CD4-positive, alpha-beta T cell treated with Interleukin-21 for 1 hour (primary cell): ENCODE measurements at places on chromosomes 16 and 17.

DNA sequence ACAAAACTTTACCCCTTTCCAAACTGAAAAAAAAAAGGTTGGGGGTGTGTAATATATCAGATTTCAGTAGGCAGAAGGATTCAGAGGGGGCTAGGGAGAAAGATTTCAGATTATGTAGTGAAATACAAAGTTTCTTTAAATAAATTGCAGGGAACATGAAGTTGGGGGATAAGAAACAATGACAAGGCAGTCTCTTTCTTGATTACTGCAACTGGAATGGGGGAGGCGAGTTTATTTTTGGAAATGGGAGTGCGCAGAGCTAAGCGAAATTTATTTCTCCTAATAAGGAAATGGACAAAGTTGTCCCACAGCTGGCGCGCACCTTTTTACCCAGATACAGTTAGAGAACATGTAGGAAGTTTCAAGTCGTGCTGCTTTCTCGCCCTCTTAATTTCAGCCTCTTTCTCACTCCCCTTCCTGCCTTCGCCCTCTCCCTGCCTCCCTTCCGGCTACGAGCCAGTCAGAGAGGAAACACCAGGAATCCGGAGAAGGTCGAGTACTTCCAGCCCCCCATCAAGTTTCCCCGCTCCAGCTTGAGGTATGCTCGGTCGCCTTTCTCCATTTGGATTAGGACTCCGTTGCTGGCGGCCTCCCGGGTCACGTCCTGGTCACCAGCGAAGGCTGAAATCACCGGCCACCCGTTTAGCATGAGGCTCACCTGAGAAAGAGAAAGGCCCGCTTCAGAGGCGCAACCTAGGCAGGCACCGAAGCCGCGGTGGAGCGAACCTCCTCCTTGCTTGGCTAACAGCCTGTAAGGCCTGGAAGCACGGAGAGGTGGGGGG is 2.5 kb downstream of the CBLN1 start:
- no peak for DNase-seq

DNA sequence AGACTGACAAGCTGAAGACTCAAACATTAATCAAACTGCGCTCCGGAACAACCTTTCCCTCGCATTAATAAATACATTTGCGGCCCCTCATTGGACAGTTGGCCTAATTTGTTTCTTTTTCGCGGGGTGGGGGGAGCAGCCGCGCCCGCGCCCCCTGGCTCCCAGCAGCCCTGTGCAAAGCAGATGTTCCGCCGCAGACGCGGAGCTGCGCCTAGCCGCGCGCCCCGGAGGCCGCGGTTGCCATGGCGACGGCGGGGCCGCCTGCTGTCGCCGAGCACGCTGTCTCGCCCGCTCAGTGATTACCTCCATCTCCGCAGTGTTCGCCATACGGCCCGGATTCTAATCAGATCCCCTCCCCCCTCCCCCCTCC is 25.5 kb downstream of the COPZ2 start:
- DNase-seq: peak; percentile 72

GRCh38 chr17:64785011-64785421 is 122.9 kb upstream of the SMURF2 start:
- DNase-seq: no peak

GRCh38 chr17:74340470-74341023 is 14.5 kb downstream of the KIF19 start:
- no peak for DNase-seq

GRCh38 chr17:77200711-77201110 is 59.9 kb downstream of the SEC14L1 start:
- no peak for DNase-seq

DNA sequence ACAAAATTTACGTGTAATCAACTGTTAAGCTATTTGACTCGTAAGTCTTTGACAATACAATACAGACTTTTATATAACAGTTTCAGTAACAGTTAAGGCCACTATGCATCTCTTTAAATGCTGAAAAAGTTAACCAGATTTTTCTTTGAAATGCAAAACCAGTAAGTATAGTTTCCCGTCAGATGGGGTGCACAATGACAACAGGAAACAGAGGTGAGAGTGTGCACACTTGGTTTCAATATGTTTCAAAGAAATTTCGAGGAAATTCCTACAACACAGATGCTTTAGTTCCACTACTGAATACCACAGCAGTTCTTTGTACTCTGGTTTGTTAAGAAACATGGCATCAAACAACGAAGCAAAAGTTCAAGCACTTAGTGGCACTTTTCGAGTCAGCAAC is 48.4 kb downstream of the RNF157 start:
- DNase-seq: peak; percentile 90

DNA sequence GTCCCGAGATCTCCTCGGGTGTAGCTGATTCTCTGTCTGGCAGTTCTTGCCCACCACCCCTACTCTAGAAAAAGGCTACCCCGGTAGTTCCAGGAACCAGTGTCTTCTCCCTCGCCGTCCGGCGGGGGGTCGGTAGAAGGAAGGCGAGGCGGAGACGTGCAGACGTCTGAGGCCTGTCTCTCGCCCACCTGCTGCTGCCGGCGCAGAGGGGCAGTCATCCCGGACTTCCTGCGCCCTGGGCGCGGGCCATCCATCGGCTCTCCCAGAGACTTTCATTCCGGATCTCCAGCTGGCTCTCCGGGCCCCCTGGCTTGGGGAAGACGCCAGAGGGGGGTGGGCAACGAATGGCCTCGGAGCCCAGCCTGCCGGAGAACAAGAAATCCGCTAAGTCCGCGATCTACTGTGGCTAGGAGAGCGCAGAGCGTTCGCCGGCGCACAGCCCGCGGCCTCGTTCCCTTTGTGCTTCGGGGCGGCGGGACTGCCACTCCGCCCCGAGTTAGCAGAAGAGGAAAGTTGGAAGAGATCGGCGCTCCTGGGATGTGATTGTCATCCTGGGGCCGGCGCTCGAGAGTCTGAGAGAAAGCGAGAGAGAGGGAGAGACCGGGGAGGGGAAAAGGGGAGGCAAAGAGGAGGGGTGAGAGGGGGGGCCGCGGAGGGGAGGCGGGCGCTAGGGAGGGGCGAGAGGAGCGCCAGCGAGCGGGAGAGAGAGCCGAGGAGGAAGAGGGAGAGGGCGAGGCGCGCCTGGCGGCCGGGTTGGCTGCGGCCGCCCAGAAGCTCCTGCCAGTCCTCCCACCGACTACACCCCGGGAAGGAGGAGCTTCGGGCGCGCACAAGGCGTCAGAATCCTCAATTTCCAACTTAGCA is at the start of gene IRX5:
Gene IRX5 (plus strand): TSS at position 861 of the 864 bp plus-strand sequence. CDS start 334 bp downstream, outside the sequence.
- peak; percentile 43 for DNase-seq

DNA sequence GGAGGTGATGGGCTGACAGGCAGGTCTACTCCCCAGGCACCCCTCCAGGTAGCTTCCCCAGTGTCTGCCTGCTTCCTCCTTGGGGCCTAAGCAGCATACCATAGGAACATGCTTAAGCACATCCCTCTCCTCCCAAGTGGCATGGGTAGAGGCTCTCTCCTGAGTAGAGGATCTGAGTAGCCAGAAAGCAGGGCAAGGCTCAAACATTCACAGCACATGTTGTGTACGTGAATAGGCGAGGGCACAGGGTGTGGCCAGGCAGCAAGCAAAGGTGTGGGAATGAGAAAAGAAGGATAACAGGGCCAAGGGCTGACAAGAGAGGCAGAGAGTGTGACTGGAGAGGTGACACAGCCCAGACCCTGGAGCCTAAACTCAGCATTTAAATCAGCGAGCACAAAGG is 29.7 kb upstream of the GFOD2 start:
- no peak for DNase-seq

GRCh38 chr16:54873071-54873470 is 57.6 kb upstream of the IRX5 start:
- DNase-seq: no peak
